RKO (cell line): ENCODE measurements at places on chromosomes 3 and 15.
A peak's percentile ranks its signal among the peaks of the same experiment; 100 is the strongest.

- DNase-seq = peak; percentile 15
These were observed 64.6 kb downstream of the RPN1 start for GRCh38 chr3:128585974-128586373.

GRCh38 chr15:71743861-71744382 lies 66.4 kb upstream of the NR2E3 start:
- DNase-seq = peak; percentile 45

DNA sequence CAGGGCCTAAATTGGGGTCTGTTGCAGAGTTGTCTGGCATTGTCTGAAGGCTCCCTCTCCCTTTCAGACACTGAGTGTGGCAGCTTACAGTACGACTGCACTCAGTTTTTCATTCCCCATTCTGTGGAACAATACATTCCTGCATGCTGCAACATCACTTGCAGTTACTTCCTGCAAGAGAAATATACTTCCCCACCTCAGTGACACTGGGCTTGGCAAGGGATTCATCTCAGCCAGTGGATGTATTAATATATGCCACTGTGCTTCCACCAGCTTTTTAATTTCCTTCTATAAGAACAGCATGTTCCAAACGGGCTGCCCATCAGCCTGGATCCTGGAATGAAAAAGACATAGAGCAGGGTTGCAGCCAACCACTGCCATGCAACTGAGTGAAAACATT lies 23.1 kb downstream of the B3GALNT1 start:
- DNase-seq = no peak

DNA sequence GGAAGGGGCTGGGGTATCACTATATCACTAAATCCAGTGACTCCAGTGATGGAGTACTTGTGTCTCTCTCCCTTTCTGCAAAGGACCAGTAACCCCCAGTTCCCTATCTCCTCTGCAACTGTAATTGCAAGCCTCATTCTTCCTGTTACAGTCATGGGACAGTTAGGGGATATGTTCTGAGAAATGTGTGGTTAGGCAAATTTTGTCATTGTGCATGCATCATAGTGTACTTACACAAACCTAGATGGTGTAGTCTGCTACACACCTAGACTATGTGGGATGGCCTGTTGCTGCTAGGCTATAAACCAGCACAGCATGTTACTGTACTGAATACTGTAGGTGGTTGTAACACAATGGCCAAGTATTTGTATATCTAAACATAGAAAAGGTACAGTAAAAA lies 2.2 kb downstream of the VPS8 start:
- DNase-seq = peak; percentile 41

GRCh38 chr3:168094877-168095610 lies 680 bp downstream of the GOLIM4 start:
- DNase-seq = peak; percentile 88

GRCh38 chr3:117201901-117202774 lies 492.6 kb downstream of the TUSC7 start:
- DNase-seq = no peak

- no peak for DNase-seq
These were observed 117.9 kb downstream of the MEIS2 start for GRCh38 chr15:36982430-36982829.

DNA sequence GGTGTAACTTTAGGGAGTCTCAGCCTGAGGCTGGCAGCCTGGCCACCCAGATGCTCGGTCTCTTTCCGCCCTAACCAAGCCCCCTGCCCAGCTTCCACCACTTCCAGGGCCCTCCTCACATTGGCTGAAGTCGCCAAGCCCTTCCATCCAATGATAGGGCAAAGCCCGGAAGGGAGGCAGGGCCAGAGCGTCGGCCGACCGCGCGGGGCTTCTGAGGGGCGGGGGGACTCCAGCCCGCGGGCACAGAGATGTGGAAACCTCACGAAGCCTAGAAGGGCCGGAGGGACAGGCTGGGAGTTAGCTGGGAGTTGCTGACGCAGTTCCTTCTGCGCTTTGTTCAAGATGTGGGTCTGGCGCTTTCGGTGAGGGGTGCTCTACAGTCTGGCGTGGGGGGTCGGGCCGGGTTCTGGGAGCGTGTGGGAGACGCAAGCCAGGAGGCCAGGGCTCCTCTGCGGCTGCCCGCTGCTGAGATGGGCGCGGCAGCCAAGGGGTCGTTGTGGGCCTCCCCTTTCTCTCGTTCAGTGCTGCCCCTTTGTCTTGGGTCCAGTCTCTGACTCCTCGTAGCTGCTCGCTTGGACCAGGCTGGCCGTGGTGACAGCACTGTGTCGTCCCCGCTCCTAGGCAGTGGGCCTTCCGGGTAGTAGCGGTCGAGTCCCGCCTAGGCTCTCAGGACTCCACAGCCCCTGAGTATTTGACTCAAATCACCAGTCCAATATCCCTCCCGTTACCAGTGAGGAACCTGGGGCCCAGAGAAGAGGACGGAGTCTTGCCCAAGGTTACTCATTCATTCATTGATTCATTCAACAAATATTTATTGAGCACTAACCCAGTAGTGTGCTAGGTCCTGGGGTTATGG lies at the start of gene ZNF660:
Gene ZNF660 (plus strand): TSS at position 319 of the 856 bp plus-strand sequence. CDS start 9,230 bp downstream, outside the sequence.
- no peak for DNase-seq
